Neural progenitor cell (in vitro differentiated cells): ENCODE measurements at places on chromosomes 3 and 15.

DNA sequence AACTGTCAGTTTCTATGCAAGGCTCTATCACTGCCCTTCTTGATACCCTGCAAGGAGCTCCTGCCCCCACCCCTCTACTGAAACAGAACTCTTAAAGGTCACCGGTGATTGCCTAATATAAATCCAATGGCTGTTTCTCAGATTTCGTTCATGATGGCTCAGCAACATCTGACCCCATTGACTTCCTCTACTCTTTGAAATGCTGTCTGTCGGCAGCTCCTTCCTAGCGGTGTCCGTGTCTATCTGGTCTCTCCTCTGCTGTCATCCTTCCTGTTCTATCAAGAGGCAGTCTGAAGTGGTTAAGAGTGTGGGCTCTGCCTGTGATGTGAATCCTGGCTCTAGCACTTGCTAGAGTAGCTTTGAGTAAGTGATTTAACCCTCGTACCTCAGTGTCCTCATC lies 5.5 kb downstream of the TMEM266 start:
- no peak for DNase-seq
- no peak overlapping the region for H3K27ac ChIP-seq
- no peaks in the 10 kb centered on the region for H3K36me3 ChIP-seq

DNA sequence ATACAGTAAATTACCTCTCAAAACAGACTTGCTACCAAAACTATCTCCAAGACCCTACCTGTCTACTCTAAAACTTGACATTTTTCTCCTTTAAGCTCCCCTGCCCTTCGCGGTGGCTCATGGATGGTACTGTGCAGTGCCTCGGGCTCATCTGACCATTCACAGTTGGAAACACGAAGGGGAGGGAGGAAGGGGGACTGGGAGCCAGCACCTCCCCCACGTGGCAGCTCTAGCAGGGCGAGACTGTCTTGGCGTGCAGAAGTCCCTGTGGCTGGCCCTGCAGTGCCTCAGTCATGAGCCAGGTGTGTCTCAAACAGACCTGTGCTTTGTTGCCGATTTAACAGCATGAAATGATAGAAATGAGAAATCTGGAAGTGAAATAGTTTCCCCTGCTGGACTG lies 372.0 kb downstream of the GABRG3 start:
- DNase-seq = peak; percentile 50
- no peak overlapping the region for H3K4me3 ChIP-seq
- H3K36me3 ChIP-seq = no peaks in the 10 kb centered on the region
- no peak overlapping the region for H3K27ac ChIP-seq
- no peaks in the 10 kb centered on the region for H3K27me3 ChIP-seq

- no peaks in the 10 kb centered on the region for H3K4me1 ChIP-seq
- H3K4me3 ChIP-seq = no peak overlapping the region
- no peak overlapping the region for H3K27ac ChIP-seq
- no peaks in the 10 kb centered on the region for H3K27me3 ChIP-seq
Observed at GRCh38 chr3:48082580-48083184, 66.5 kb upstream of the MAP4 start.

GRCh38 chr3:146974001-146974400 lies 368.9 kb upstream of the PLSCR5 start:
- H3K27ac ChIP-seq = no peak overlapping the region
- no peak for DNase-seq
- no peaks in the 10 kb centered on the region for H3K36me3 ChIP-seq

GRCh38 chr3:174620855-174621472 lies 238.2 kb upstream of the NAALADL2 start:
- no peaks in the 10 kb centered on the region for H3K36me3 ChIP-seq
- DNase-seq = no peak
- no peaks in the 10 kb centered on the region for H3K27me3 ChIP-seq
- H3K27ac ChIP-seq = no peak overlapping the region
- no peaks in the 10 kb centered on the region for H3K4me1 ChIP-seq

GRCh38 chr15:31305796-31306425 lies 20.7 kb upstream of the KLF13 start:
- no peaks in the 10 kb centered on the region for H3K27me3 ChIP-seq
- H3K4me3 ChIP-seq = peak overlapping the region; percentile 21
- no peak for DNase-seq
- H3K27ac ChIP-seq = peak overlapping the region; percentile 41
